Activated naive CD4-positive, alpha-beta T cell treated with anti-CD3 and anti-CD28 coated beads, Interleukin-2, amount 50 U/mL, for 16 hours (primary cell): ENCODE measurements at places on chromosomes 16 and 17.
A peak's percentile ranks its signal among the peaks of the same experiment; 100 is the strongest.

GRCh38 chr17:70552230-70552981 lies 383.1 kb downstream of the KCNJ2 start:
- no peak for DNase-seq

- peak; percentile 33 for DNase-seq
Observed at GRCh38 chr17:39679521-39680192, 8.2 kb downstream of the PGAP3 start.

DNA sequence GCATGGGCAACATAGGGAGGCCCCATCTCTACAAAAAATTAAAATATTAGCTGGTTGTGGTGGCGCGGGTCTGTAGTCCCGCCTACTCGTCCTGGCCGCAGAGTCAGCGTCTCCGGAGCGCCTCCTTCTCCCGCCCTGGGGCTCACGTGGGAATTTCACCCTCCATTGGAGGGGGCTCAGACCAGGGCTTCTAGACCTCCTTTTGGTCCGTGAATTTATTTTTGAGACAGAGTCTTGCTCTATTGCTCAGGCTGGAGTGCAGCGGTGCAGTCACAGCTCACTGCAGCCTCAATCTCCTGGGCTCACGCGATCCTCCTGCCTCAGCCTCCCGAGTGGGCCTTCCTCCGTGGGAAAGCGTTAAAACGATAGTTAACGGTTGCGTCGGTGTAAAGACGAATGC lies 394 bp upstream of the NME4 start:
- no peak for DNase-seq

DNA sequence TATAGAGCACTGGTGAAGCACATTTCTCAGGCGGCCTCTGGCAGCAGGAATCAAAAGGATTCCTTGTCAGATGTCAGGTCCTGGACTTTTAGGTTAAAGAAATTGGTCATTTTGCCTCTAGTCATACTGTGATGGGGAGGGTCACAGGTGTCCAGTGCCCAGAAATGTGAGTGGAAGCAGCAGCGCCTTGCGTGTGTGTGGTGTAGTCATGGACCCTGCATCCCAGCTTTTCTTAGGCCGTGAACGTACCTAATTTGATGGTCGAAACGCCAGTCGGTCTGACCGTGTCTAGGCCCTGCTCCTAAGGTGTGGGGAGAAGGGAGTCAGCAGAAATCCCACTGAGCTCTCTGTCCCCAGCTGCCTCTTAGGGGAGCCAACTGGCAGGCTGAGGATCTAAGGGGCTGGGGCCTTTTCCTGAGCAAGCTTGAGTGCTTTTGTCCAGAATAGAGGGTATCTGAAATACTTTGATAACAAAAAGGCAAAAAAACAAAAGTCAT lies 32.0 kb downstream of the POLR3E start:
- no peak for DNase-seq
